ENCODE measurements at places on chromosomes 1 and 21. TPM values are rescaled to one million over a fixed set of nuclear protein-coding genes. Genes with fewer than 3 reads are reported as not detected.

Gene PTGFRN
- total RNA-seq: 2.8 TPM

Gene ZSCAN20
- total RNA-seq: 2.3 TPM

GRCh38 chr1:48229317-48229716 lies 6.8 kb downstream of the SLC5A9 start:
- H3K4me1 ChIP-seq: peaks cover 3% of the 10 kb centered on the region
- H3K36me3 ChIP-seq: no peaks in the 10 kb centered on the region
- no peak overlapping the region for H3K4me3 ChIP-seq

GRCh38 chr1:207747627-207748492 lies 4.0 kb upstream of the CD46 start:
- H3K27me3 ChIP-seq: no peaks in the 10 kb centered on the region
- no peak for DNase-seq
- peaks cover 29% of the 10 kb centered on the region for H3K4me1 ChIP-seq
- H3K27ac ChIP-seq: no peak overlapping the region

DNA sequence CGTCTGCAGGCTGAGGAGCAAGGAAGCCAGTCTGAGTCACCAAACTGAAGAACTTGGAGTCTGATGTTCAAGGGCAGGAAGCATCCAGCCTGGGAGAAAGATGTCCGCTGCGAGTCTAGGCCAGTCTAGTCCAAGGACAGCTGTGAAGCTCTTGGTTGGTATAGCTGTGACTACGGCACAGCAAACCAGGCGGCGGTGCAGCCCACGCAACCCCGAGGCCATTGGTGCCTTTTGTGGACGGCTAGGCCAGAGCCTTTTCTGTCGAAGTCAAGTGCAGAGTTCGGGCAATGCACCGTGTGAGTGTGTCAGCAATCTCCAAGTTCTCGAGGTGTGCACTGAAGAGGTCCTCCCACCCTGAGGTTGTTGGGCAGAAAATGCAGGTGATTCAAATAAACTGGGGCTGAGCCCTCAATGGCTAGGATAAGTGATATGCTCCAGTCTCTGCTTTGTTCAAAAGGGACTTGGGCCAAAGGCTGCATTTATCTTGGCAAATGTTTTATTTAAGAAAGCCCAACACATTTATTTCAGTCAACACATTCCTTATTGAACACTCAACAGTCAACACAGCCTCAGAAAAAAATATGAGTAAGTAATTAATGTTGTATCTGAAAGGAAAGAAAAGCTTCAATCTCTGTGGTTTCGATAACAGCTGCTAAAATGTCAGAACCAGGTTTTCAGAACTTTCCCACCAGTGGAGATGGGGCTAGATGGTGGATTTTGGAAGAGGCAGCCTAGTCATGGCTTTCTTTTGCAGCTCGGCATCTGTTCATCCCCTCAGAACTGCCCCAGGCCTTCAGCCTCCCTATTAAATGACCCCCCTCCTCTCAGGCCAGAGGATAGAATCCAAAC lies 78.1 kb upstream of the COX20 start:
- no peak for DNase-seq
- no peak overlapping the region for H3K4me3 ChIP-seq
- H3K4me1 ChIP-seq: no peaks in the 10 kb centered on the region
- no peaks in the 10 kb centered on the region for H3K27me3 ChIP-seq

DNA sequence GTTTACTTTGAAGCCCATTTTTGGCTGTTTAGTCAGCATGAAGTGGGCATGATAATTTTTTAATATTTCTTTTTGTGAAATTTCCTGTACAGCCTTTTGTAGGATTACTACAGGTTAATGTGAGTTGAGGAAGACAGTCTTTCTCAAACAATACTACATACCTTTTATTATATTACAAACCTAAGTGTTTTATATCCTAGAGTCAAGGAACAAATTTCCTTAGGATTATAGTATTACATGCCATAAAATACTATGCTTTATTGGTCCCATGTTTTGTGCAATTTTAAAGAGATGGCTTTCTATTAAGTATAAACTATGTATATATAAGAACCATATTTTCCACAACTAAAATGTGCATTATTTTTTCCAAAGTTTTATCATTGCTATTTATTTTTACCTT lies 9.2 kb upstream of the CHAF1B start:
- no peak overlapping the region for H3K27ac ChIP-seq
- H3K36me3 ChIP-seq: peaks cover 42% of the 10 kb centered on the region
- no peak for DNase-seq
- no peak overlapping the region for H3K4me3 ChIP-seq
- no peaks in the 10 kb centered on the region for H3K27me3 ChIP-seq

DNA sequence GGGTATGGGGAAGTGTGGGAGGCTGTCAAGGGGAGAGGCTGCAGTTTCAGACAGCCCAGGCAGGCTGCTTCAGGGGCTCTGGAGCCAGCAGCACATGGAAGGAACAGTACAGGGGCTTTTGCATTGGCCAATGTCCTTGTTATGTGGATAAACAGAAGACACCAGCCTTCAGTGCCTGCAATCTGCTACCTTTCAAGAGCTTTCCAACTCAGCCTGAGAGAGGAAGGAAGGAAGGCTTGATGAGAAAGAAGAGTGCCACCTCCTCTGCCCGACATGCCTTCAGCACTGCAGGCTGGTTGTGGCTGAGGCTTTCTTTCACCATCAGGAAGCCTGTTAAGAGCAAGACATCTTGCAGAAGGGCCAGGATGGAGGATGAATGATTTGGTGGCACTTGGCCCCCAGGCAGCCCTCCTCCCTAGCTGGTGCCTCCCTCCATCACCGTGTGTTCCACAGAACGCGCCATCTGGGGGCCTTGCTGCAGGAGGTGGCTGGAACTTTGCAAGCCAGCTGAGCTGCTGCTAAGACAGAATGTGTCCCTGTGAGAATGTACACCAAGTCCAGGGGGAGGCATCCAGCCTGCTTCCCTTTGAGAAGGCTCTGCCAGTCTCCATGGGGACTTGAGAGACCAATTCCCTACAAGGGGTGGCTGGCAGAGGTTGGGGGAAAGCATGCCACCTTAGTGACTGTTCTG lies 372.4 kb upstream of the PROX1 start:
- no peak overlapping the region for H3K27ac ChIP-seq
- no peaks in the 10 kb centered on the region for H3K36me3 ChIP-seq
- H3K4me3 ChIP-seq: no peak overlapping the region
- DNase-seq: no peak

DNA sequence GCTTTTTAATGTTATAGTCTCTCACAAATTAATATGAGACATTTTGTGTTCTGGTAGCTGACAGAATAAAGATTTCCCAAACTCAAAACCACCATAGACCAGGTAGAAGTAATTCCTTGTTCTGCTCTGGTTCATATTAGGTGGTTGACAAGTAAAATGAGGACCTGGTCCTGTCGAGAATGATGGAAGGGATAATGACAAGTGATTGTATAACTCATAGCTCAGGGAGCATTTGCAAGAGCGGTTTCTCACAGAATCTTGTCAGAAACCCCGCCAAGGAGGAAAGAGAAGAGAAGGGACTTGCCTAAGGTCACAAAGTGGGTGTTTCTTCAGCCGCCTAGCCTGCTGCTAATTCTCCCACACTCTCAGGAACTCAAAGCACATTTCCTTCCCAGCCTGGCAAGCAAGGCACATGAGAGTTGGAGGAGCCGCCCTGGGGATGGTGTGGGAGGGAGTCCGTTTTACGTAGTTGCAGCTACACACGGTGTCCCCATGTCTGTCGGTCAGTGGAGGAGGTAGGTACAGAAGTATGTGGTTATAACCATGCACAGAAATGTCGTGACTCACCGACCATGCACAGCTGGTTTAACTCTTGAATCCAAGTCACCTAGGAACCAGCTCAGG lies 46.5 kb downstream of the SAMD13 start:
- H3K4me3 ChIP-seq: no peak overlapping the region
- H3K27ac ChIP-seq: no peak overlapping the region
- H3K36me3 ChIP-seq: no peaks in the 10 kb centered on the region
- DNase-seq: no peak

DNA sequence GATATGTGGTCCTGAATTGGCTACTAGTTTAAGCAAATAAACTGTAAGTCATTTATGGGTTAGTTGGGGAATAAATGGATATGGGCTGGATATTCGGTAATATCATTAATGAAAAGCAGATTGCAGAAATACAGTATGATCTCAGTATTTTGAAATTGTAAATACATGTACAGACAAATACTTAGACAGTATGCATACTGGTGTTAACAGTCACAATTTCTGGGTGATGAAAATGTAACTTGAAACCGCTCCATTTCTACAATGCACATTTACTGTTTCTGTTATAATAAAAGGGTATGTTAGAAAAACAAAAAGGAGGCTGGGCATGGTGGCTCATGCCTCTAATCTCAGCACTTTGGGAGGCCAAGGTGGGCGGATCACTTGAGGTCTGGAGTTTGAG lies 28.0 kb downstream of the BLZF1 start:
- DNase-seq: no peak
- no peak overlapping the region for H3K4me3 ChIP-seq
- H3K36me3 ChIP-seq: peaks cover 76% of the 10 kb centered on the region
- no peak overlapping the region for H3K27ac ChIP-seq
- H3K27me3 ChIP-seq: no peaks in the 10 kb centered on the region

- H3K4me1 ChIP-seq: peaks cover 3% of the 10 kb centered on the region
- no peaks in the 10 kb centered on the region for H3K36me3 ChIP-seq
- DNase-seq: no peak
- peaks cover 24% of the 10 kb centered on the region for H3K27me3 ChIP-seq
- no peak overlapping the region for H3K4me3 ChIP-seq
Observed at GRCh38 chr21:32920474-32920873, 105.3 kb upstream of the OLIG2 start.

GRCh38 chr21:16215663-16216183 lies 485.9 kb downstream of the USP25 start:
- no peaks in the 10 kb centered on the region for H3K4me1 ChIP-seq
- H3K36me3 ChIP-seq: no peaks in the 10 kb centered on the region
- no peak overlapping the region for H3K27ac ChIP-seq
- DNase-seq: no peak
- no peak overlapping the region for H3K4me3 ChIP-seq

GRCh38 chr1:25774206-25774803 lies 25.7 kb upstream of the SELENON start:
- H3K27ac ChIP-seq: no peak overlapping the region
- DNase-seq: no peak
- peaks cover 27% of the 10 kb centered on the region for H3K4me1 ChIP-seq
- H3K27me3 ChIP-seq: peaks cover 2% of the 10 kb centered on the region
- H3K36me3 ChIP-seq: no peaks in the 10 kb centered on the region

DNA sequence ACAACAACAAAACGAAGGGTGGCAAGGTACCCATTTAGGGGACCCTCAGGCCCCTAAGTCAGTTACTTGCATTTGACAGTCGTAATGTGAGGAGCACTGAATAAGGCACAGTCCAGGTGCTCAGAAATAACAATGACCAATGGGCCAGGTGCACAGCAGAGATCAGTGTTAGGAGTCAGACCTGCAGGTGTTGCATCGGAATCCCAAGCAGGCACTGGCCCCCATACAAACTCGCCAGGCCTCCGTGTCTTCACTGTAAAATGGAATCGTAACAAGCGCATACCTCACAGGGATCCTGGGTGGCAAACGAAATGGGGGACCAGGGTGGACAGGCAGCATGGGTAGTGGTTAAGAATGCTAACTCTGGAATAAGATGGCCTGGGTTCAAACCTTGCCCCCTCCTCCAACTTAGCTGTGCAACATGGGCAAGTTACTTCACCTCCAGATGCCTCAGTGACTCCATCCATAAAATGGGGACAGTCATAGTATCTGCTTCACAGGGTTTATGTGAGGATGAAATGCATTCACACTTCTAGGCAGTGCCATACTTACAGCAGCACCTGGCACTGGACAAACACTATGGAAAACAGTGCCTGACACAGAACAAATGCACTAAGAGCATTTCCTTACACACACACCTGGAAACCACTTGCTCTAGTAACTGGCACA lies 20.2 kb downstream of the RCAN1 start:
- no peak overlapping the region for H3K4me3 ChIP-seq
- no peak for DNase-seq
- H3K4me1 ChIP-seq: peaks cover 3% of the 10 kb centered on the region
- no peaks in the 10 kb centered on the region for H3K27me3 ChIP-seq
- no peaks in the 10 kb centered on the region for H3K36me3 ChIP-seq
- H3K27ac ChIP-seq: no peak overlapping the region

DNA sequence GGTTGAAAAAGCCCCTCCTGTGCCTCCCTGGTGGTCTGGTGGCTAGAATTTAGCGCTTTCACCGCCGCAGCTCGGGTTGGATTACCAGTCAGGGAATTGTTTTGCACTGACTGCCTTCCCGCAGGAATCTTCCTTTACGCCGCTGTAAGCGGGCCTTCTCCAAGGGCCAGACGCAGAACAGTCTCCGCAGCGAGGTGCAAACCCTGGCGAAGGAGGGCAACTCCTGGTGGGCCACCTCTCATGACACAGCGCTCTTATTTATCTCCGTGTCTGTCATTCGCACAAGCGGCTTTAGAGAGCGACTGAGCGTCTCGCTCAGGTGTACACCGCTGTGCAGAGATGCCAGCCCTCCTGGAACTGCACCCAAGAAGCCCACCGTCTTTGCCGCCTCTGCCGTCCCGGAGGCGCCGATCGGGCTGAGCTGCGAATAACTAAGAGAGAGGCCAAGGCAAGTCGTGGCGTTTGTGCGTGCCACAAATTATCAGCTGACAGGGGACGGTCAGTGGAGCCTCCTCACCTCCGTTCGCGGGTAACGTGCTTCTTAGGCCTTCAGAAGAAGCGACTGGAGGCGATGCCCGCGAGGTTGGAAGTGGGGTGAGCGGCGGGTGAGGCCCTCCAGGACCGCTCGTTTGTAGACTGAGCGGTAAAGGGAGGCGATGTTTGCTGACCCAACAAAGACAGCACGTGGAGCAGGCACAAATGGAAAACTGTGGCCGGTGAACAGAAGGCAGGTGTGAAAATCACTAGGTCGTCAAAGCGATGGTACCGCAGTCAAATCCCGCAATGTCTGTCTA lies 93.5 kb downstream of the PRKAB2 start:
- no peaks in the 10 kb centered on the region for H3K36me3 ChIP-seq
- DNase-seq: no peak
- peaks cover 40% of the 10 kb centered on the region for H3K4me1 ChIP-seq
- H3K4me3 ChIP-seq: no peak overlapping the region
- H3K27ac ChIP-seq: no peak overlapping the region

DNA sequence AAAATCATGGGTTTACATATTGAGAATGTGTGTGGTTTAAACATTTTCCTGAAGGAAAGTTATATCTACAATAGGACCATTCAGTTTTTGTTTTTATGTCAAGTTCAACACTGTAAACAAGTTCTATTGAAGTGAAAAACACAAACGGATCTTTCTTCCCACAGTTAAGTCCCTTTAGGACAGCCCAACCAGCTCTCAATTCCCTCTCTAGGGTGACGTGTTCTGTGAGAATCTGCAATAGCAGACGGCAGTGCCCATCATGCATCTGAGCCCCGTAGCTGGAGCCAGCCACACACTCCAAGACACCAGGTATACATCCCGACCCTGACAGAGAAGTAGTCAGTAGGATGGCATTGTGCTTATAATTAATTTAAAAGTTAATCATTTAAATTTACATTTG lies 26.3 kb upstream of the IVNS1ABP start:
- H3K27me3 ChIP-seq: no peaks in the 10 kb centered on the region
- no peak for DNase-seq
- no peak overlapping the region for H3K4me3 ChIP-seq

Measured in activated CD4-positive, alpha-beta memory T cell treated with anti-CD3 and anti-CD28 coated beads, Interleukin-2, amount 10 ng/mL, durations not matched to agents 7 days and 5 days (primary cell).